ENCODE measurements at places on chromosomes 4 and X.

DNA sequence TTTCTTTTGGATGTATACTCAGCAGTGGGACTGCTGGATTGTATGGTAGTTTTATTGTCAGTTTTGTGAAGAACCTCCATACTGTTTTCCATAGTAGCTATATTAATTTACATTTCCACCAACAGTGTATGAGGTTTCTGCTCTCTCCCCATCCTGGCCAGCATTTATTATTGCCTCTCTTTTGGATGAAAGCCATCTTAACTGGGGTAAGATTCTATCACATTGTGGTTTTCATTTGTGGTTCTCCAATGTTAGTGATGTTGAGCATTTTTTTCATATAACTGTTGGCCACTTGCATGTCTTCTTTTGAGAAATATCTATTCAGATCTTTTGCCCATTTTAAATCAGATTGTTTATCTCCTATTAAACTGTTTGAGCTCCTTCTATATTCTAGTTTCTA, 27.6 kb downstream of the QRFPR start:
- no peak for DNase-seq

GRCh38 chr4:19924761-19925160, 326.9 kb upstream of the SLIT2 start:
- no peak for DNase-seq

GRCh38 chr4:170090352-170091052, 746 bp upstream of the AADAT start:
- no peak for DNase-seq

DNA sequence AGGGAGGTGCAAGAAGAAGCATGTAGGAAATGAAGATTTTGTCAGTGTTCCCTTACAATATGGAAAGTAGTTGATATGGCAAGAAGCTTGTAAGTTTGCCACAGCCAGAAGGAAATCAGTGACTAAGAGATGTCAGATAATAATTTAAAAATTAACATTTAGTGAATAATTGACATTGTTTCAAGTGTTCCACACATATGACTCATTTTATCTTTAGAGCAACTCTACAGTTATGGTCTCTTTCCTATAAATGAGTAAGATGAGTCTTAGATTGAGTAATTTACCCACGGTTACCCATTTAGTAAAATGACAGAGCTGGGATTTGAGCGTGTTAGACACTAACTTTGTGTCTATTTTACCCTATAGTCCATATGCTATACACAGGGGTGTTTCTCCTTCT, 300.3 kb upstream of the IRS4 start:
- no peak for DNase-seq

DNA sequence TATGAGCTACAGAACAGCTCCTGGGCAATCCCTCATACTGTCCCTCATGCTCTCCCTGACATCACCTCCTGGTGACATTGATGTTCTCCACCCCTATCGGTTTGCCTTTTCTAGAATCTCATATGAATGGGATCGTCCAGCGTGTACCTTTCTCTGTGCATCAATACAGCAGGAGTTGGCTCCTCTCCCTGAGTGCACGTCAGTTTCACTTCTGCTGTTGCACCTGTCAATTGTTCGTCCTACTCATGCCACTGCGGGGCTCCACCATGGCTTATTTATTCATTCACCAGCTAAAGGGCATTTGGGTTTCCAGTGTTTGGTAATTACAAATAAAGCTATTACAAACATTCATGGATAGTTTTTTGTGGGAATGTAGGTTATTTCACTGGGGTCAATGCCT, 269.1 kb upstream of the ZFP42 start:
- DNase-seq = peak; percentile 27

- DNase-seq = no peak
Measured at GRCh38 chr4:165402375-165402774, 23.6 kb downstream of the CPE start.

DNA sequence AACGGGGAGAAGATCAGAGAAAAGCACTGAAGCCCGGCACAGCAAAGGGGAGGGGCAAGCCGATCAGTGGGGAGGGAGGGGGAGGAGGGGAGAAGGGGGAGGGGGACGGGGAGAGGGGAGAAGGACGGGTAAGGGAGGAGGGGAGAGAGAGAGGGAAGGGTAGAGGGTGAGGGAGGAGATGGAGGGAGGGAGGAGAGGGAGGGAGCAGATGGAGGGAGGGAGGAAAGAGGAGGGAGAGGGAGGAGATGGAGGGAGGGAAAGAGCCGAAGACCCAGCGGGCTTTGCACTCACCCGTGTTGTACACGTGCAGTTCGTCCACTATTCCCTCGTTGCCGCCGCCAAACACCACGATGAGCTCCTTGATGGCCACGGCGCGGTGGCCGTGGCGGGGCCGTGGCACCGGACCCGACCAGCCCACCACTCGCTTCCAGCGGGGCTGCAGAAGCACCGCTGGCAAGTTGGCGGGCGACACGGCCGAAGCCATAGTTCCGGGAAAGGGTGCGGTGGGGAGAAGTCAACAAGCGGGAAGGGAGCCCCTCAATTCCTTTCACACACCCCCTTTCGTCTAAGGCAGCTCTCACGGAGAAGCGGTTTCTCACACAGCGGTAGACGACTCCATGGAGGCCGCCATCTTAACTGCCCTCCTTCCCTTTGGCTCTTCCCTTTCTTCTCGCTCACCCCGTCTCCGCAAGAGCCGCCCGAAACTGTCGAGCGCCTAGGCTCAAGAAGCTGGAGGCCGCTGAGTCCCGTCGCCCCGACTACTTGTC, 1.1 kb downstream of the HCFC1 start:
- DNase-seq = peak; percentile 18

GRCh38 chr4:48683784-48684666, 96.1 kb downstream of the FRYL start:
- DNase-seq = no peak

- no peak for DNase-seq
Measured at GRCh38 chr4:7653510-7654369, 219.0 kb upstream of the PSAPL1 start.

DNA sequence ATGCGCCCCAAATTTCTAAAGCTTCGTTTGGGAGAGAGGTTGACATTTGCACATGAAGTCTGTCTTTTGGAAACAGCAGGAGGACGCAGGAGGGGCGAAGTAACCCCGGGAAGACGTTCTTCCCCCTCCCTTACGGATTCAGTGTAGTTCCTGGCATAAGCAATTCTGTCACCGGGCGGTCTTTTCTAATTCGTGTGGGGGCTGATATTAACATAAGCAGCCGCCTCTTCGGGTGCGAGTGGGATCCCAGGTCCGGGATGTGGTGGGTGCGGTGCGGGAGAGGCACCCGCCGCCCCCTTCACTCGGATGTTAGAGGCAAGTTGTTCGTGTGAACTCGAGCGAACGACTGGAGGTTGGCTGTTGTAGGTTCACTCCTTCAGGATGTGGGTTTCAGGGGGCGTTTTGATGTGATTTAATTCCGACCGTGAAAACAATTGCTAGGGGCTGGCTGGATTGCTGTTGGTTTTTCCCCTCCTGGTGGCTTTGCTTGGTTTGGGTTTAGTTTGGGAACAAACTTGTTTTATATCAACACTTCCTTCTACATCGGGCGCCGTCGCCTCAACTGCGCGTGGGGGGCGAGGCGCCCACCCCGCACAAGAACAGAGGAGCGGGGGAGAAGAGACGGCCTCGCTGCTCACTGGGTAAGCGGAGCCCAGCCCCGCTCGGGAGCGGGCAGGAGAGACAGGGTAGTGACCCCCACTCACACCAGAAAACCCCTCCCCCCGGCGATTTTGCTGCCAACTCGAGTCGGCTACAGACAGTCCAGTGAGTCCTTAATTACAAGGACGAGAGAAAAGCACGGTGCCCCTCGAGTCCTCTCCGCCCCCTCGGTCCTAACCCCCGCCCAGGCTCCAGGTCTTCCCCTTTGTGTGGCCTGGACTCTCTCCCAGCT, 2.9 kb upstream of the LEF1 start:
- no peak for DNase-seq

DNA sequence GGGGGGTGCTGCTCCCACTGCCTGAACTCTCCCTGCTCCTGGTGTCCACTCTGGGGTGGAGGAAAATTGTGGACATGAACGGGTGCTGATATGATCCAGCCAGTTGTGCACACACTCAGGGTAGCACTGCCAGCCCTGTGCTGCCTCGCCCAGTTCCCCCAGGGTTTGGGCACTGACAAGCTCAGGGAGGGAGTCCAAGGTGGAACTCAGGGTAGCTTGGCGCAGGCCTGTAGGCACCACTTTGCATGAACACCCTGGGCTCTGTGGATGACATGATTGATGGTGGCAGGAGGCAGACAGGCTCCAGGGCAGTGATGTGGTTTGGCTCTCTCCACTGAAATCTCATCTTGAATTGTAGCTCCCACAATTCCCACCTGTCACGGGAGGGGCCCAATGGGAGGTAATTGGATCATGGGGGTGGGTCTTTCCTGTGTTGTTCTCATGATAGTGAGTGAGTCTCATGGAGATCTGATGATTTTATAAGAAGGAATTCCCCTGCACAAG, 572.0 kb upstream of the PABPC4L start:
- no peak for DNase-seq

- no peak for DNase-seq
Measured at GRCh38 chrX:130081421-130082045, 28.8 kb downstream of the ELF4 start.

GRCh38 chrX:750263-750662, 119.7 kb downstream of the SHOX start:
- DNase-seq = no peak

- no peak for DNase-seq
Measured at GRCh38 chr4:54446581-54446980, 211.2 kb upstream of the KIT start.

GRCh38 chr4:15778289-15779241, at the start of gene CD38:
Gene CD38 (plus strand): TSS chr4:15778328. CDS start chr4:15778415, 87 bp downstream.
- peak; percentile 29 for DNase-seq

- DNase-seq = peak; percentile 62
Measured at GRCh38 chr4:6779667-6780565, 2.6 kb upstream of the KIAA0232 start.

DNA sequence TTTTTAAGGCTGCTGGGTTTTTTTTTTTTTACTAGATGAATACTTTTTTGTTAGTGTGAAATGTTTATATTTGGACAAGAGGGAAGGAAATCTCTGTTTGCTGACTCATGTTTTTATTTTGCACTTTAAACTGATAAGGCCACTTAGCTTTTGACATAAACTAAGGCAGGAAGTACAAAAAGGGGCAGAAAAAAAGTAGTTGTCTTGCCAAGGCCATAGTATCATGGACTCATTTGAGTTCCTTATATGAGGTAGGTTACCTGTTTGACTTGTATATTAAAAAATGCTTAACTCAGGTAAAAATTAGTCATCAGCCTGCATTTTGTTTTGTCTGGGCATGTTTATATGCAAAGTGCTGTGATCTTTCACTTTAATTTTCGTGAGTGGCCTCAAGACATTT, 26.0 kb downstream of the SMAD1 start:
- DNase-seq = no peak
